ENCODE measurements at places on chromosomes 1 and 21.

DNA sequence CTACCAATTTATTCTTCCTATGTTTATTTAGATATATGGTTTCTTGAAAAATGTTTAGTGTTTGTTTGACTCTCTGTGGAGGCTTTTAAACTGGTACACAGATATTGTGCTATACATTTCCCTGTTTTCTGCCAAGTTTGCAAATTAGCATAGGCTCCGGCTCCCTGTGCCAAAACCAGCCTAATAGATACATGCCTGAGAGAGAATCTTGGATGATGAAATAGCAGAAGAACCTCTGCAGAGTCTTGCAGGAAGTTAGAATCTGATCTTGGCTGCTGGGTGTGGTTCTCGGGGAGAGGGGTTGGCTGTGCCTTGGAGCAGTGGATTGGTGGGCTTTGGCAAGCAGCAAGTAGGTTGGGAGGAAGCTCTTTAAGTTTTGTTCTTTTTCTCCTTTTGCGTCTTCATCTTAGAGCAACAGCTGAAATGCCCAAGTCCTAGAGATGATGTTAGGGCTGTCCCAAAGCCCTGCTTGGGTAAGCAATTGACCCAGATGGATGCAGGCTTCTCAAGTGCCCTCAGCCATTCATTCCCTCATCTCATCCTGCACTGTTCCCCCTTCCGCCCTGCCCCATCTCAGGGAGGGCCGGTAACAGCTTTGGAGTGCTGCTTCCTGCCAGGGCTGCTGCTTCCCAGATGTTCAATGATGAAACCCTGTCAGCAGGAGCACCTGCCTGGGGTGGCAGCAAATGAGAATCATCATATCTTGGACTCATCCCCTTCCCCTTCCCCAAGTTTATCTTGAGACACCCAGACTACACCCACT is 9.3 kb downstream of the PLA2G2A start:
- DNase-seq: no peak

DNA sequence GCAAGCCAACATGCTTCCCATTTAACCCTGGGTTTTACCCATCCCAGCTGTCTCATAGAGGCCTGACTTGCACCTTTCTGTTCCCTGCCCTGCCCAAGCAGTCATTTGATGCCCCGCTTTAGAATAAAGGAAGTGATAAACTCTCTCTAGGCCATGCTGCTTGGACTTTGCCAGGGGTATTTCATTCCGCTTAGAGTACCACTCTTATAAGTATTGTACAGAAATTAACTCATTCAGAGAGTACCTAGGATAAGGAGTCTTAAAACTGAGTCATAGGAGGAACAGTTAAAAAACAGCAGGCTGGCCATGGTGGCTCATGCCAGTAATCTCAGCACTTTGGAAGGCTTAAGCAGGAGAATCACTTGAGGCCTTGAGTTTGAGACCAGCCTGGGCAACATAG is 21.0 kb upstream of the LYST start:
- no peak for DNase-seq

- peak; percentile 12 for DNase-seq
Measured at GRCh38 chr21:29025328-29025713, 853 bp downstream of the USP16 start.

DNA sequence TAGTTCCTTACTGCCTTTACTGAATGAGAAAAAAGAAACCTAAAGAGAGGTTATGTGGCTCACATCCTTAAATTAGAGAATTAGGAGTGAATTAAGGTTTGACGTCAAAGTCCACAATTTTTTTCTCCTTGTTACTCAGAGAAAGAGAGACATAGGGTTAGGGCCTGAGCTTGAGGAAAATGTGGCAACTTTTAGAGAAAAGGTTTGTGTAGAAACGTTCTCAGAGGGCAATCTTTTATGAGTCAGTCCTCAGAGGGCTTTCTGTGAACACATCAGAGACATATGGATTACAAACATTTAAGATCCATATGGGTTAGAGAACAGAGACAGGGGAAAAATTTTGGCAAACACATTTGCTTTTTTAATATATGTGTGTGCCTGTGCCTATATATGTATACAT is 242.8 kb downstream of the TGFB2 start:
- DNase-seq: no peak

DNA sequence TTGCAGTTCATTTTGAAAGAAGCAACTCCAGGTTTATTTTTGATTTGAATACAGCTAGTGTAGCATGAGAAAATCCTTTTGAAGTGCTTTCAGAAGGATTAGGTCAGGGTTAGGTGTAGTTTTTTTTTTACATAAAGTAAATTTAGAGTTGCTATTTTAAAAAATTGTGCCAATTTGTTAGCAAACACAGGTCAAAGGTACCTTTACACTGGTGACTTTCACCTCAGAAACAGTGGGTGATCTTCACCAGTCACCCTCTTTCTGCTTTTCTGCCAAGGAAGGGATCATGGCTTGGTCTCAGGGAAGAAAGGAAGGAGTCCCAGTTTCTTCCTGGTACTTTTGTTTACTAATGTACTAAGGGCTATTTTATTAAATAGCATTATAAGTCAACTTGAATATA is 111.5 kb downstream of the SDCCAG8 start:
- DNase-seq: no peak

DNA sequence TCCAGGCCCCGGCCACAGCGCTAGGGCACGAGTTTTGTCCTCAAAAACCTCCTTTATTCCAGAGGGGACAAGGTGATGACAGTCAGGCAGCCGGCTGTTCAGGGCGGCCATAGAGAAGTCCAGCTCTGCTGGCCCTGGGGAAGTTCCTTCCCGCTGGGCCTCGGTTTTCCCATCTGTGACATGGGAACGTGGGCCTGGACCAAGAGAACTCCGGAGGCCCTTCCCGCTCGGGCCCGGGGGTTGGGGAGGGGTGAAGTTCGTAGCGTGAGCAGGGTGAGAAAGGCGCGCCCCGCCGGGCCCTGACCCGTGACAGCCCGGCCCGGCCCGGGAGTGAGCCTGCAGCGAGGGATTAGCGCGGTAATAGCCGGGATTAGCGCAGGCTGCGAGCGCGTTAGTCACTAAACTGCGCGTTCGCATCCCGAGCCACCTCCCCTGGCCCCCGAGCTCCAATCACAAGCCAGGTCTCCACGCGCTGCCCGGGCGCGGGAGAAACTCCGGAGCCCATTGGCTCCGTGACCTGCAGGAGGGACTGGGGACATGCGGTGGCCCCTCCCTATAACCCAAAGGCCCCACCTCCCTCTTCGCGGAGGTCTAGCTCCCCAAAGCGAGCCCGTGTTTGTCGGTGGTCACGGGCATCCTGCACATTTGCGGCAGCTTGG is 29.8 kb upstream of the PADI2 start:
- DNase-seq: no peak

- no peak for DNase-seq
Measured at GRCh38 chr21:31750843-31751242, 18.9 kb upstream of the SCAF4 start.

DNA sequence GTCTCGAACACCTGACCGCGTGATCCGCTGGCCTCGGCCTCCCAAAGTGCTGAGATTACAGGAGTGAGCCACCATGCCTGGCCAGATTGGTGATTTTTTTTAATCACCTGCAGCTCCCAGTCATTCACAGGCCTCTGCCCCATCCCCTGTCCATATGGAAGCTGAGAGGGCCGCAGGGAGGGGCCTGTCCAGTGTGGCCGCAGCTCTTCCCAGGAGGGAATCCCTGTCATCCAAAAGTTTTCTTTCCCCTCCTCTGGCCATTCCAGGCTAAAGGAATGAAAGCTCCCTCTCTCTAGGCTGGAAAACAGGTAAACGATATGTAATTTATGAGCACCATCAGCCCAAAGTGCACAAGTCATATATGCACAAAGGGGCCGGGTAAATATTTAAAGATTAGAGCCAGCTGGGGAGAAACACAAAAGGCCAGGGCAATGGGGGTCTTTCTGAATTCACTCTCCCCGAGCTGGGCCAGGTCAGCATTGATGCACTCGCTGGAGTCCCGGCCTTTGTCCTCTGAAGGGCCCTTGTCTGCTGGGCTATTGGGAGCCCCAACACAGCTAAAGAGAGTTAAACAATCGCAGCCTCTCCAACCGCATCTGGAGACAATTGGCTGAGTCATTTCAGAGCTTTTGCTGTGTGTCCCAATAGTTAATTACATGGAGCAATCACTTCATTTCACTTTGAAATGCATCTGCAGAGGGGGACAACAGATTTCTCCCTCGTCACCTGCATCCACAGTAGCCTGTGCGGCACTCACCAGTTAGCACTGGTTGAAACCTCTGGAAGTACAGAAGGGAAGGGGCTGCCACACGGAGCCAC is 3.8 kb upstream of the HES3 start:
- DNase-seq: no peak

GRCh38 chr1:46490656-46491442 is 1.2 kb downstream of the DMBX1 start:
- no peak for DNase-seq

DNA sequence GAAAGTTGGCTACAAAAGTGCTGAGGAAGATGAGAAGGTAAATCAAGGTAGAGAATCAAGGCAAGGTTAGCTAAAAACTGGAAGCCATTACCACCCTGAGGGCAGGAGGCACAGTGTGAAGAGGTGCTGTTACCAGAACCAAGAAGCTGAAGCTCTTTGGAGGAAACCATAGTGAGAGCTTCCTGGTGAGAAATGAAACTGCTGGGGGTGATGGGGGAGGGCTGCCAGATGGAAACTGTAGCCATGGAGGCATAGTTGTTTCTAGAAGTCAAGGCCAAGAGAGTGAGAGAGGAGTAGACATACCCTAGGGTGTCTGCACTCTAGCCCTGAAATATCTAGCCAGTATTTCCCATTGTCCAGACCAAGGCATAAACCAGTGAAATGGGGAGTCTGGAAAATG is 28.7 kb downstream of the IFI44 start:
- DNase-seq: no peak
